Tracheal epithelial cell (primary cell): ENCODE measurements at places on chromosomes 5 and 9. TPM values are rescaled to one million over a fixed set of nuclear protein-coding genes. Genes with fewer than 3 reads are reported as not detected.

Gene PLAC8L1
- 0.43 TPM in 1 of 2 replicates, not detected in the other for total RNA-seq

Gene GRM6
- not detected in 2 replicates for total RNA-seq

Gene LCN2
- 20.5 and 154 TPM in 2 replicates for total RNA-seq

Gene PCA3
- total RNA-seq = not detected in 2 replicates

Gene SLC6A7
- total RNA-seq = under 0.01 TPM in 1 of 2 replicates, not detected in the other

Gene CAMK4
- total RNA-seq = 1.1 and 2.2 TPM in 2 replicates

Gene CDH9
- not detected in 2 replicates for total RNA-seq

Gene FAM221B
- total RNA-seq = not detected in 2 replicates

Gene TYRP1
- not detected in 2 replicates for total RNA-seq

Gene EGFLAM
- 3.0 TPM in 1 of 2 replicates, not detected in the other for total RNA-seq
